ENCODE measurements at places on chromosomes 1 and 21.

DNA sequence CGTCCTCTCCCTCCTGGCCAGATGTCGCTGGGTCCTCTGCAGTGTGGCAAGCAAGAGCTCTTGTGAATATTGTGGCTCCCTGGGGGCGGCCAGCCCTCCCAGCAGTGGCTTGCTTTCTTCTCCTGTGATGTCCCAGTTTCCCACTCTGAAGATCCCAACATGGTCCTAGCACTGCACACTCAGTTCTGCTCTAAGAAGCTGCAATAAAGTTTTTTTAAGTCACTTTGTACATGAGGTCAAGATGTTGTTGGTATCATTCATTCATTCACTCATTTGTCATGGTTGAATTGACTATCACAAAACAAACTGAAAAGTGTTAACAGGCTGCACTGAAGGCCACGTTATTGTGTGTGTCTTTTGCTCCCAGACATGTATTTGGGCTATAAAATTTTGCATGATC, 8.2 kb upstream of the PADI6 start:
- no peak for DNase-seq

GRCh38 chr1:228304766-228305395, 97.0 kb downstream of the OBSCN start:
- DNase-seq = no peak

DNA sequence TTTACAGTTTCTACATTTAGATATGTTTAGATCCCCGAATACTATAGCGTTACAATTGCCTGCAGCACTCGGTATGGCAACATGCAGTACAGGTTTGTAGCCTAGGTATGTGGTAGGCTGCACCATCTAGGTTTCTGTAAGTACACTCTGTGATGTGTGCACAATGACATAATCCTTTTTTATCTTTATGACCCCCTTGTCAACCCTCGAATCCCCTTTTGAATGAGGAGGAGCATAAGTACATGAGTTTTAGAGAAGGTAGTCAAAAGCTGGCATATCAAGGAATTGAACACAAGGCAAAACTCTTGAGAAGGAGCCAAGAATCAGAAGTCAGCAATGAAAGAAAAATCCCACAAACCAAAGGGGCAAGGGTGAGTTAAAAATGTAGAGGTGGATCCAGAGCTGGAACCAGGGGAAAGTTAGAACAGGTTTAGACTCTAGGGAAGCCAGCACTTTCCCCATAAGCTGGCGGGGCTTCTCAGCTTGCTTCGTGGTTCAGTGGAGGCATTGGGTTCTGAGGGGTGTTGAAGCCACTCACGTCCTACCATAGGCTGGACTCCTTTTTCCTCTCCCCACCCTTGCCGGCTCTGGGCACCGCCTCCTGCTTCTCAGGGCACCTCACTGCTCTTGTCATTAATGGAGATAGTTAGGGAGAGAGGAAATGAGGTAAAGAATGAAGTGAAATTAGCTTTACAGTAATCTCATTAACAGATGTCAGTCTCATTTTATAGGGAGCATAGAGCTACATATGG, 31.3 kb downstream of the OLFML3 start:
- DNase-seq = no peak

DNA sequence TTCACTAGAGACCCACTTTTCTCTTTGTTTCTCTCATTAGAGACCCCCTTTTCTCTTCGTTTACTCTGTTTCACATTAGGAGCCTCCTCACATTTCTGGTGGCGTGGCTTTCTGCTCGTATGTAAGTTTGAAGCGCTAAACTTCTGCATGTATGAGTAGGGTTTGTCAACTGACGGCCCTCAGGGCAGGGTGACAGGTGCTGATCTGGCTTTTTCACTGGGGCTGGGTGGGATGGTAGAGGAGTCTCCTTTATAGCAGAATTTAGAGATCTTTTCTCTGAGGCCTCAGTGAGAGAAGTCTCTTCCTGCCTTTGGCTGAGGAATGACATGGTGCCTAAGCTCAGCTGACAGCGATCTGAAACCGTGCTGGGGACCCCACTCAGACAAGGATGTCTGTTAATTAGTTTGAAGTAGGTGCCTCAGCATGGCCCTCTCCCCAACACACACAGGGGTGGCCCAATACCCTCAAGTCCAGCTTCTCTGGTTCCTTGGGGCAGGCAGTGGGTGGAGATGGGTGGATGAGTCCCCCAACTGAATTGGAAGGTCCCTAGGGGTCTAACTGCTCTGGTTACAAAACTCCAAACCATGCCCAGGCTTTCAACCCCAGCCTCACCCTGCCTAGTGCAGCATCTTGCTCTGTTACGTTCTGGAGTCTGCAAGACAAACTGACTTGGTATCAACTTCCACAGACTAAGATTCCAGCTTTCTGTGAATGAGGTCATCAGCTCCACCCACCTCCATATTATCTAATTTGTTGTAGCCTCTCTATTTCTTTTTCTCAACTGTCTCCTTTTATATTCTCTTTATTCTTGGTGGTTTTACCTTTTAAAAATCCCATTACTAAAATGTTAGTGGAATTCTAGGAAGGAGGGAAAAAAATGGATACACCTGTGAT, 3.2 kb downstream of the SLC1A7 start:
- no peak for DNase-seq

- no peak for DNase-seq
Measured at GRCh38 chr21:32884062-32884461, 112.5 kb upstream of the PAXBP1 start.

DNA sequence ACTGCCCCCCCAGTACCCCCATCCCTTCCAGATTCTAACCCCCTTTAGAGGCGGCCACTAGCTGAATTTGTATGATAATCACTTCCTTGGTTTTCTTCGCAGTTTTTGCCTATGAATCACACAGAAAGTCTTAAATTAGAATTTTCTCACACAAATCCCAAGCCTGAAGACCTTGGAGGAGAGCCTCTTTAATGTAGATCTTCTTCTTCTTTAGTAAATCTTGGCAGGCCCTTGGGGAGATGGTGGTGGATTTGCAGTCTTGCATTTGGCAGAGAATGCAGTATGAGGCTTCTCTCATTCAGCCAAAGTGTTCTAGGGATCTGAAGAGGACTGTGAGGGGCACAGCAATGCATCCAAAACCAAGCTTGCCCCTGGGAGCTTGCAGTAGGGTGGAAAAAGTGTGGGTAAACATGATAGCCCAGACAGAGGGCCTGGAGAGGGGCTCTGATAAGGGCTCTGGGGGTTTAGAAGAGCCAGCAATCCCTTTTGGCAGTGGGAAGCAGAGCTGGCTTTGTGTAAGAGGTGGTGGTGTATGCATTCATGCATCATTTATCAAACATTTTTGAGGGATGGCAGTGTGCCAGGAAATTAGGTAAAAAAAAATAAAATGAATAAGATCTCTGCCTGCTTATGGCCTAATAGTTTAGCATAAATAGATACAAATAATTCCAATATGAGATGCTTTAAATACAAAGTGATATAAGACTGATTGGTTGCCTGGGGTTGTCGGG, 7.7 kb upstream of the CDC42 start:
- DNase-seq = no peak

DNA sequence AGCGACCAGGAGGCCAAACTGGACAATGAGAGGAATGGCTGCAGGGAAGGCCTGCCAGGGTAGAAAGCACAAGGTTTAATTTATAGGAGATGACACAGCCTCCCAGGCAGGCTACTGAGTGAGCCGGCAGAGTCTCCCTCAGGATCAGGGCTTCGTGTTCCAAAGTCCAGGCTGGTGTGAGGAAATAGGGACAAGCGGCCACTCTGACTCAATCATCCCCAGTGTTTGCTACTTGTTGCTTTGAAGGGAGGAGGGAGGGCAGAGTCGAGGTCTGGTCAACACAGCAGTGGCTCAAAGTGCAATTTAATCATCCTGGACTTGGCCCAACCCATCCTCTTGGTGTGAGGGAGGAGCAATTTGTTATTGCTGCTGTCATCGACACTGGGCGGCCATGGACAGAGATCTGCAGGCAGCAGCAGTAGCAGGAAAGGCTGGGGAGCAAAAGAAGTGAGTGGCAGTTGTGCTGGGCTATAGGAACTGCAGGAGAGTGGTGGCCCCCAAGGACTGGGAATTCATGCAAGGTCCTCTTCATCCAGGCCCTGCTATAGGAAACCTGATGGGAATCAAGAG, 27.5 kb downstream of the TBX15 start:
- no peak for DNase-seq

- no peak for DNase-seq
Measured at GRCh38 chr1:215584389-215584788, 17.3 kb downstream of the KCTD3 start.

DNA sequence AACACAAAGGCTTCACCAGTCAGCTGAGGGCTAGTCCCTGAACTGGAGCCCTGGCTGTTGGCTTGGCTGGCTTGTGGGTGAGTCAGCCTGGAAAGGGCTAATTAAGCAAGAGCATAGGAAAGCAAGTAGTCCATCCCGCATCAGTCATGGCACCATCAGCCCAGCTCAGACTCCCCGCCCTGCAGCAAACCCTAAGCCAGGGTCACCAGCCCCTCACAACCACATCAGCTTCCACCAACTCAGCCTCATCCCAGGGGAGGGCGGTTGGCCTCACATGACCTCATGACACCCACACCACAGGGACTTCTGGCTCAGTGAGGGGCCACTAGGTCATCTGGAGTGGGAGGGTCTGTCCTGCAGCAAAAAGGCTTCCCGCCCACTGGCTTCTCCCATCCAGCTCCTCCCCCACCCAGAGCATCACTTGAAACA, 7.0 kb upstream of the SPATC1L start:
- no peak for DNase-seq

DNA sequence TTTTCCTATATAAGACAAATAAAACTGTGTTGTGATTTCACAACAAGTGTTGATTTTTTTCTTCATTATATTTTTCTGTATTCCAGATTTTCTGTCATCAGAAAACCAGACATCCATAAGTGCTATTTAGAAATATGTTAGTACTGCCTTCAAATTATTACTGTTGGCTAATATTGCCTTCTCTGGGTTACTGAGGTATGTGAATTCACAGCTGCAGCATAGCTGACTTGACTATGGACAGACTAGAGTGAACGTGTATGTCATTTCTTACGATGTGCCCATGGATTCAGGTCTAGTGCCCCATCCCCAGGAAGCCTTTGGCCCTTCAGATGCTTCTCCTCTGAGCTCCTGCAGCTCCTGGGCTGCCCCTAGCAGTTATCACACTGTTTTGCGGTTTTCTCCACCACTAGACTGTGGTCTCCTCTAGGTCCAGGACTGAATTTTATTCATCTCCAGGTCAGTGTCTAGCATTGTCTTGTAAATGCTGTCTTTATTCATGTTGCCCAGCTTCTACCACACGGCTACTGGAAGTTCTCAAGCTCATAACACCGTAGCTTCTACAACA, 118.5 kb downstream of the FGGY start:
- no peak for DNase-seq

DNA sequence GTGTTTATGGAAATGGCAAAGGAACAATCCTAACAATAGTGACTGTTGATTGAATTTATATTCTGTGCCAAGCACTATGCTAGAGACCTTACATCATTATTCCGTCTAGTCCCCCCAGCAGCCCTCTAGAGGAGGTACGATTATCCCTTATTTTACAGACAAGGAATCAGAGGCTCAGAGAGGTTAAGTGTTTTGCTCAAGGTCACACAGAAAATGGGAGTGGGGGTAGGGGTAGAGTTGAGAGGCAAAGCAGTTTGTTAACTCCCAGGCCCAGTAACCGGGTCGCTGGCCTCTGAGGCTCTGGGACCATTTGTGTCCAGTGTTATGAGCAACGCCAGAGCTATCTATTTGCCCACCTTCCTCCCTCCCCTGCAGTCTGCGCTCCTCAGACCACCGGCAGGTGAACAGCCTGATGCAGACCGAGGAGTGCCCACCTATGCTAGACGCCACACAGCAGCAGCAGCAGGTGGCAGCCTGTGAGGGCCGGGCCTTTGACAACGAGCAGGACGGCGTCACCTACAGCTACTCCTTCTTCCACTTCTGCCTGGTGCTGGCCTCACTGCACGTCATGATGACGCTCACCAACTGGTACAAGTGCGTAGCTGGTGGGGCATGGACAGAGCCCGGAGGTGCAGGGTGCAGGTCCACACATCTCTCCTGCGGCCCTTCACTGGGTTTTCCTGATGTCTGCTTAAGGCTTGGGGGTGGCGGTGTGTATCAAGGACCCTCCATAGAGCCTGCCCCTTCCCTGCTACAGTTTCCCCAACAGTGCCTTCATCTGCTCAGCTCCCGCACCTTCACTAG, 19.8 kb downstream of the SERINC2 start:
- no peak for DNase-seq

DNA sequence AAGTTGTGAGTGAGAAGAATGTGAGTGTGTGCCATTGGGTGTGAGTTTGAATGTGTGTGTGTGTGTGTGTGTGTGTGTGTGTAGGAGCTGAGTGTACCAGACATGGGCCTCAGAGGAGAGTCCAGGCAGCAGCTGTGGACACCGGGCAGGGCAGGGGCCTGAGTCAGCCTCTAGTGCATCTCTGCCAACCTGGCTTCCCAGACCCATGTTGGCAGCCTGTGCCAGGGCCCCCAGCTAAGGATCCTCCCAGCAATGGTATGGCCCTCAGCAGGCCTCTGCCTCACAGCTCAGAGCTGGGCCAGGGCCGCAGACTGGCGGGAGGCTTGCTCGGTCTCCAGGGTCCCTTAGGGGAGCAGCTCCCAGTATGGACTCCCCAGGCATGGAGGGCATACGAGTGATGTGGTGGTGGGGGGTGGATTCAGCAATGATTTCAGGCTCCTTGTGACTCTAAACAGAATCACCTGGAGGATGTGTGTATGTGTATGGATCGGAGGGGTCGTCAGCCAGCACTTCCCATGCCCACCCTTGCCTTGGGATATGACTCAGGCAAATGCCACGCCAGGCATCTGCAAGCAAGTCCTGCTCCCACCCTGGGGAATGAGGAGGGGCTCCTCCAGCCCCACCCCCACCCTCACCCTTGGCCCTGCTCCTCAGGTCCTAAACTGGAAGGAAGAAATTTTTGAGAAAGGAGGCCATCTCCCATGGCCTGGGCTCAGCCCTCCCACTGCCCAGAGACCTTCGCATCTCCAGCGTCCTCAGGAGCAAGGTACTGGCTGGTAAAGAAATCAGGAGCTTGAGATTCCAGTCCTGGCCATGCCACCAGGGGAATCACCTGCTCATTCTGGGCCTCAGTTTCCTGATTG, 1.8 kb upstream of the FOXO6 start:
- no peak for DNase-seq

- DNase-seq = no peak
Measured at GRCh38 chr1:223547316-223548114, 118.0 kb downstream of the CAPN8 start.

DNA sequence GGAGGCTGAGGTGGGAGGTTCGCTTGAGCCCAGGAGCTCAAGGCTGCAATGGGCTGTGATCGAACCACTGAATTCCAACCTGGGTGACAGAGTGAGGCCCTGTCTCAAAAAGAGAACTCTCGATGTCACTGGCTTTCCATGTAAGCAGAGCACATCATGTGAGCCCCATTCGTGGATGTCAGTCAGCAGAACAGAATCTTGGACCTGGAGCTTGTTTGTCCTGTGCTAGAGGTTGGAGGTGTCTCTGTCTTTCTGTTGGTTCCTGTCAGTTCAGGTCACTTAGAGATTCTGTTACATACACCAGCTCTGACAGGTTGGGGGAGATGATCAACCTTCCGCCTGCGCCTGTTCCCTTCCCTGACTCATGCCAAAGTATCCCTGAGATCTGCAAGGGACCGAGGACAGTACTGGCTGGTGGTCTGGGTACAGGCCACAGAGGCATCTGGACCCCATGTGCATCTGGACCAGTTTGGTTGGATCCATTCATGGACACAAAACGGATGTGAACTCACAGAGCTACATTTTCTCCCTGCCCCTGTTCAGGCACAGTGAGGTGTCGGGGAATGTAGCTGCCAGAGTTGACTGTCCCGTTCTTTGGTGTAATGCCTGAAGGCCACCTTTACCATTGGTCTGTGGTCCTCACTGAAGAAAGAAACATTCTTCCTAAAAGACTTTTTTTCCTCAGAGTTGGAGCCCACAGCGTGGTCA, 10.0 kb downstream of the ARF1 start:
- DNase-seq = no peak

GRCh38 chr1:22048351-22049192, 3.9 kb upstream of the CDC42 start:
- no peak for DNase-seq
